ENCODE measurements at places on chromosomes 16 and 17. TPM values are rescaled to one million over a fixed set of nuclear protein-coding genes. Genes with fewer than 3 reads are reported as not detected.

Gene LDHD
- polyA plus RNA-seq, result 49.0 TPM

Gene SHISA9
- 0.08 TPM for polyA plus RNA-seq

Gene CCL17
- not detected for polyA plus RNA-seq

Gene HIGD1B
- 14.3 TPM for polyA plus RNA-seq

Gene PRSS8
- polyA plus RNA-seq, result 0.17 TPM

Gene TLCD2
- 1.5 TPM for polyA plus RNA-seq

Gene SLC16A5
- 4.3 TPM for polyA plus RNA-seq

Gene RAD51C
- 20.8 TPM for polyA plus RNA-seq

Gene CHRNE
- 0.27 TPM for polyA plus RNA-seq

Gene PLXDC1
- 13.3 TPM for polyA plus RNA-seq

Gene MAF
- polyA plus RNA-seq, result 2.8 TPM

Gene EXOC3L1
- polyA plus RNA-seq, result 3.4 TPM

Gene OTOA
- not detected for polyA plus RNA-seq
